ENCODE measurements at places on chromosomes 6 and 20.

- DNase-seq, result no peak
Observed at GRCh38 chr6:108582618-108583017, 21.9 kb downstream of the FOXO3 start.

- DNase-seq, result no peak
Observed at GRCh38 chr6:56475736-56476457, 166.8 kb downstream of the DST start.

DNA sequence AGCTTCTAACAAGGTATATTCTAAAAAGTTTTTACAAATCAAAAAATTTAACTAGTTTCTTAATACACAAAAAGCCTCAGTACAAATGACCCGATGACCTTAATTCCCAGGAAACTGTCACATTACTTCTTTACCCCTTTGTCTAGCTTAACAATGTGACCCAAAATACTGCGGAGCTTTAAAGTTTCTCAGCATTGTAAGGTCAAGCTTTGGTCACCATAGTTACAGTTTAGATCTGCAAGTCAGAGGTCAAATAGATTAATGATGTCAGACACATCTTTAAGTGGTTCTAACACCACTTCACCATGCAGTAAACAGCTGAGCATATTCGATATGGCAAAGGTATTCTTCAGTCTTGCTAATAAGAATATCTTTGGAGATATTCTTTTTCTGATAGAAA lies 36.8 kb upstream of the FLRT3 start:
- DNase-seq, result no peak

DNA sequence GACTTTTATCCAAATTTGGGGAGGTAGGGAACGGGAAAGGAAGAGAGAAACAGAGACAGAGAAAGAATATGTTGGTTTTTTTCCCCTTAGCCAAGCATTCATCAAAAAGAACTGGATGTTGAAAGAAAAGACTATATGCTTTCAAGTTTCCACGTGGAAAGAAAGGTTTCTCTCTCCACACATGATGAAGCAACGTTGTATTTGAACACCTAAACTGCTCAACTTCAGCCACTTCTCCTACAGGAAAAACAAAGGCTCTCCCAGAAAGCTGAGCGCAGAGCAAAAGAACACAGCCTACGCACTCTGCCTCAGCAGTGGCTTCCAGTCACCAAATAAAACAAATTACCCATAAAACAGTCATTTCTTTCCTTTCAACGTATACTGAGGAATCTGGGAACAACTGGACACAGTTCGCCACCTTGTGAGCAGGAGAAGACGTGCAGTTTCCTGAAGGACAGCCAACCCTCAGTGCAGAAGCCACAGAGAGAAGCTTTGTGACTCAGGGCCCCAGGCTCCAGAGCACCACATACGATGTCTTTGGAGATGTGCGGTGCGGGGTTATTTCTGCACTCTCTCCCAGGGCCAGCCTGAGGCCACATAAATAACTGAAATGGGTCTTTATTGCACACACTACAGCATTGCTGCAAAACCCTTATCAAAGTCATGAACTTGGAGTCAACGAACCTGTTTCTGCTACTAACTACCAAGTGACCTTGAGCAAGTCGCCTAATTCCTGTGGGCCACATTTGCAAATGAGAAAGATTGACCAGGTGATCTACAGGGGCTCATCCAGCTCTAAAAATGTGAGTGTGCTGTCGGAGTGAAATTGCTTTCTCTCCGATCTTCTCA lies 10.1 kb downstream of the IL17F start:
- DNase-seq, result peak; percentile 84

DNA sequence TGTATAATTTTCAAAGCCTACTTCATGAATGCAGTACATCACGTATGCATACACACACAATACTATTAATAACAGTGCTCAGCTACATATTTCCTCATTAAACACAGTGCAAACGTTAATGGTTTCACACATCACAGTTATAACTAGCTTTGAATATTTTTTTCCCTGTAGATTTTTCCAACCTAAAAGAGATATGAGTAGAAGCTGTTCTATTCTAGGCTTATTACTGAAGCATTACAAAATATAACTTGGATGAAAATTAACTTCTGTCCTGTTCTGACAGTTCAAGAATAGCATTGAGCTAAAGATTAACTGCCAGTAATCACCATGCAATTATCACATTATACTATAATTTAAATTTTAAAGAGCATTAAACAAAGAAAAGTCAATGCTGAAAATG lies 6.2 kb downstream of the LMBRD1 start:
- no peak for DNase-seq

DNA sequence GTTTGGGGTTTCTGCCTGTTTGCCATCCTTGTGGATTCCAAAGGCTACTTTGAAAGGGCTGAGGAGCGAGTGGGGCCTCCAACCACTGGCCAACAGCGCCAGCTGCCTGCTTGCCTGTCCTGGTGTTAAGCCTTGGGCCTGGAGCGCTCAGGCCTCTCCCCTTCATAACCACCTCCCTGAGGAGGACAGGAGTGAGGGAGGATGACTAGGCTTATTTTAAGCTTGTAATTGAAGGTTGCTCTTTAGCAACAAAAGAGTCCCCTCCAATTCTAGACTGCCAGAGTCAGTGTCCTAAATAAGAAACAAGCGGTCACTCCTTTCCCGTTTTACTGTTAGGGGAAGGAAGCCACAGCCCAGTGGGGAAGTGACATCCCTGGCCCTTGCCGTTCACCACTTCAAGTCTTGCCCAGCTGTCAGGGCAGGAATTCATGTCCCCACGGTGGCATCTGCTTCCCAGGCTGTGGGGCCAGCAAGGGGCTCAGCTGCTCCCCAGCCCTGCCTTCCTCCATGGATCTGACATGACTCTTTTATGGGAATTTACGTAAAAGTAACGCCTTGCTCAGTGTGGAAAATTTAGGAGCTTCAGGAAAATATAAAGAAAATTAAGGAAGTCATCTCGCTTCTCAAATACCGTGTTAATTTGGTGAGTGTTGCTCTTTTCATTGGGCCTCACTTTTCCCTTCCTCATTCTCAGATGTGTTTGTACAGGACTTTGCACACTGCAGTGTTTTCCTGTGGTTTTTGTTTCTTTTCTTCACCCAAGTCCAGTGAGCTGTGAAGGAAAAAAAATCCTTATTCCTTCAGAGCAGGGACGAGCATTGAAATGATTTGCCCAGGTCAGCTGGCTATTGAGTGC lies 57.8 kb downstream of the SSR1 start:
- DNase-seq, result no peak

DNA sequence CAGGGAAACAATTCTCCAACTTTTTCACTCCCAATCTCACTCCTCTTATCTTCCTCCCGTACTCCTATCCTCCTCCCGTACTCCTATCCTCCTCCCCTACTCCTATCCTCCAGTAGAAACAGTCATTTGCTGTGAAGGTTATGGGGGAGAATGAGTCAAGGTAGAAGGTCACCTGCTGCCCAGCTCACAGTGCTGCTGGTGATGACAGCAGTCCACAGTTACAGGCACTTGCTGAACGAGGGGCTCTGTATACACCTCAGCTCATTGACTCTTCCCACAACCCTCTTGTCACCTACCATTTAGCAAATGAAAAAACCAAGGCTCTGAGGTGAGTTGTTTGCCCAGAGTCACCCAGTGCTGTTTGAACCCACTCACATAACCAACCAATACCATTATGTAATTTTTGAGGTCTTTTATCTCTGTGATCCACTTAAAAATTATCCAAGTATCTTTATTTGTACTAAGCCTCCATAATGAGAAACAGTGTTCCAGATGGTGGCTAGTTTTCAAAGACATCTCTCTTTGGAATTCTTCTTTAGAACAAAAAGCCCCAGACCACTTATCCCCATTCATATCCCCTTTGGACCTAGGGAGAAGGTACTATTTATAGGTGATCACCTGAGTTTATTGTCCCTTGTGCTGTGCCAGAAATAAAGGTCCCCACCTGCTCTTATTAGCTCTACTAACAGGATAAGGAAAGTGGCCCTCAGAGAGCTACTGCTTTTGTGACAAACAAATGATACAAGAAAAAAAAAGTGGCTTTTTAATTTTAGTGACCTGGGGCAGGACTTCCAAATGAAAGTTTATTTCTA lies 53.2 kb downstream of the PTPN1 start:
- DNase-seq, result no peak

GRCh38 chr6:125906158-125906998 lies 50.2 kb upstream of the HINT3 start:
- DNase-seq, result peak; percentile 41

DNA sequence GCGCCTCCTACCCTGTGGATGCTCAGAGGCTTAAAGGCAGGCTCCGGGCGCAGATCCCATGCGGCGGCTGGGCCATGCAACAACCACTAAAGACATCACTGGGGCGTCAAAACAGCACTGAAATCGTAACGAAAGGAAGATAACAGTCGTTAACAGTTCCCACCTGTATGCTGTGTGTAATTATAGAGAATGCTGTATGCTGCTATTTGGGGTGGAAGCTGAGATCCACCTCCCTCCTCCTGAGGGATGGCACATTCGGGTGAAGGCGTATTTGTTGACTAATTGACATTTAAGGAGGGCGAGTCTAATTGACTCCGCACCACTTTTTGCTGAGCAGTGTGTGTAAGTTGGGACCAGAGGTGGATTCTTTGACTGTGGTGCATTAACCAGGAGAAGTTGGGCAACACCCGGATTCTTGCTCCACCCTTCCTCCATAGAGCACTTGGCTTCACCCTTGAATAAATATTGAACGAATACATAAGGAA lies 687 bp downstream of the SLC35A1 start:
- peak; percentile 84 for DNase-seq

- DNase-seq, result peak; percentile 51
Observed at GRCh38 chr6:34901930-34902329, 12.9 kb downstream of the ANKS1A start.

Data from GM23248 (cell line).